ACHN (cell line): ENCODE measurements at places on chromosomes 2 and 18.

- no peak for DNase-seq
Observed at GRCh38 chr18:78688249-78688648, 291.4 kb upstream of the SALL3 start.

DNA sequence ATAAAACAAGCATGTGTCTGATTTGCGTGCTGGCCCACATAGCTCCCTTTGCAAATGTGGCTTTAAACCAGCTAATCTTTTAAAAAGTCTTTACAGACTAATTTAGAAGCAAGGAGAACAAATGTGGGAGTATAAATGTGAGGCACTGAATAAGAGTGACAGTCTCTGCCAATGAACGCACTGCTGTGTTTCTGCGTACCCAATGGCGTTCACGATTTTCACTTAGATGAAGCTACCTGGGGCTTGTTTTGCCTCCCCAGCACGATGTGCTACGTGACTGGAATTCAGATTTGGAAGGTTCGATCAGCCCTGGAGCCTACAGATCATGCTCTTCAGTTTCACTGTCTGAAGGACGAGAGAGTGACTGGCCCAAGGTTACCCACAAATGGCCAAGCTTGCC lies 10.8 kb upstream of the CRACDL start:
- no peak for DNase-seq

DNA sequence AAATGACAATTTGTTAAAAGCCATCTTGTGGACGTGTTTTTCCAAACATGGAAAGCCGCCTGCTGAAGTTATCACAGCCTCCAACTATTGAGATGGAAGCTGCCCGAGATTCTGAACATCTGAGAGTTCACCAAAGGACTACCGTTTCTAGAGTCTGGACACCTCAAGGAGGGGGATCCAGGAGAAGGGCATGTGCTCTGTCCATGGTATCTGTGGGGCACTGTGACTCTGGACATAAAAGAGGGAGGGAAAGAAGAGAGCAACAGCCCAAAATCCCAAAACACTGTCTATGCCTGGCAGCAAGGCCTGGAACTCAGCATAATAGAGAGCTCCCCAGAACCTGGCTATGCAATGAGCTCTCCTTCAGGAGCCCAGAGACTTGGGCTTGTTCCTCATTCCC lies 319.9 kb downstream of the EN1 start:
- DNase-seq, result no peak

- peak; percentile 95 for DNase-seq
Observed at GRCh38 chr2:26018184-26019055, 15.5 kb upstream of the RAB10 start.

GRCh38 chr18:74013955-74014354 lies 133.7 kb downstream of the FBXO15 start:
- DNase-seq, result no peak

DNA sequence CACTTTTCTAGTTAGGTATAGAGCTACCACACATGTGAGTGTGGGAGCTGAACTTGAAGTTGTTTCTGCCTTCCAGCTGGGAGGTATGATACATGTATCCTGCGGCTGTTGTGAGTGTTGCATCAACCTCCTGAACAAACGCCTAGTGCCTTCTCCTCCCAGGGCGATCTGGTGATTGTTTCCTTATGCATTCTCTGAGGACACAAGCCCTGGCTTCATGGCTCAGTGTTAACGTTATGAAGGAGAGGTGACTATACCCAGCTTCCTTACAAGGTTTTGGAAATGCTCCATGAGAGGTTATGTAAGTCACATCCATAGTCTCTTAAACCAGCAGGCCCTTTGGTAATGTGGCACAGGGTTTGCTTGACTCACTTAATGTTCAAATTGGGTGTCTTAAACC lies 64.9 kb downstream of the SPRED2 start:
- DNase-seq, result peak; percentile 39

DNA sequence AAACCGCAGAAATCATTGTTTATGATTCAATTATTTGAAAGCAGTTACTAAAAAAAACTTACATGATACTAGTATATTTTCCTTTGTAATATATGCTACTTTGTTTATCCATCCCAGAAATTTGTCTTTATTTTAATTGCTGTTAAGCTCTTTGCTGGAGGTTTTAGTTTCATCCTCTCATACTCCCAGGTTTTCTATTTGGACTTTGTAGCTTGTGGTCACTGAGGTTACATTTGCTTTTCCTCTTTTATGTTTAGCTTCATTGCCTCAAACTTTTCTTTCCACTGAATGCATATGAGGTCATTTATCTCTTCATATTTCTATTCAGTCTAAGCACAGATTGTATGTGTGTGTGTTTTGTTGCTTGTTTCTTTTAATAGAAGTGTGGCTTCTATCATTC lies 89.9 kb downstream of the ERBB4 start:
- DNase-seq, result peak; percentile 32

DNA sequence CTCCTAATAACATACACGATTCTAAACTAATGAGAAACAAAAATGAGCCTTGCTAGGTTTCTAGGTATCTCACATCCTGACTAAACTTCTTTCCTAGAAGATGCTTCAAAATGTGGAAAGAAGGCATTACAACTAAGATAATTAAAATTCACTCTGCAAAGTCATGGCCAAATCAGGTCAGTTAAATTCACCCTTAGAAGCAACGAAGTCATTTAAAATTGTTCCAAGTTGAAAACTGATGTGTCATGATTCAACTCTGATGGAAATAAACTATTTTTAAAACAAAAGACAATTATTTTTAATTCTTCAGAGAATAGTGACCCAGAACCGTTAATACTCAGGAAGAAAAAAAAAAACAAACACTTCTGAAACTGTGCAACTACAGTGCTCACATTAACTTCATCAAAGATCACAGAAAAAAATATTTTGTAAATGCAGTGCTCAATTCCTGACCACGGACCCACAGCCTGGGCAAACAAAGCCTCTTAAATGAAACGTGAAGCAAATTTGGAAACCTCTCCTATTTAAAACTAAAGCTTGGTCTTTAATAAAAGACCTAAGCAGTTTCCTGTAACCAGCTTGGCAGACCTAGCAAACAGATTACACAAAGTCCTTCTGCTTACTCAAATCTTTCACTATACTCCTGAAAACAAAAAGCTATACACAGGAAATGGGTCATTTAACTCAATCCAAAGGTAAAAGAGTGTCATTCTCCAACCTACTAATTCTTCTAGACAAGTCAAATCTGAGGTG lies 39.0 kb downstream of the CHN1 start:
- no peak for DNase-seq

GRCh38 chr2:1360144-1360543 lies 53.1 kb upstream of the TPO start:
- DNase-seq, result no peak

DNA sequence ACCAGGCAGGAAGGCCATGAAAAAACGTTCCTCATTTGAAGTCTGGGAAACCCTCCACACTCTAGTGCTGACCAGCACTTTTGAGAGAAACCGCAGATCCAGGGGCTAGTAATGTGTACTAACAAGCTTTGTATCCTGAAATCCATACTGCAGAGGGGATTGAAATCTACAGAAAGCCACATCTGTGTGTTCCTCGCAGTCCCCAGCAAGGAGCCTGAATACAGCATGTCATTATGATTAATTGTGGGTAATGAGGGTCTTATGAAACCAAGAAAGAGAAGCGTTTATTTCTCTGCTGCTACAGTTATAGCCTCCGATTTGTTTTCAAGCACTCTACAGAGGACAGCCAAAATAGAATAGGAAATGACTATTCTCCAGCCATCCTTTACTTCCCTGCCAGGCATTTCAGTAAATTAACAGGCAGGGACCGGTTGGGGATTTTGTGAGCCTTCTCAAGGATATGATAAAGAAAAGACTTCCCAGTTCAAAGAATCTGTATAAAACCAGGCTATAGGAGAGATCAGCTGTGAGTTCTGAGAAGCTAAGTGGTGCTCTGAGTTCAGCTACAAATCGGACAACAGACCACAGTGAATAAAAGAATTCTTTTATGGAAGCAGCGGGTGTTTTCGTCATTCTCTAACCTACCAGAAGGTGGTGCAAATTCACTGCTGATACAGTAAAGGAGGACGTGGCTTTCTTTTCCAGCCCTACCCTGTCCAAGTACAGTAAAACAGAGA lies 133.4 kb downstream of the INSIG2 start:
- peak; percentile 75 for DNase-seq

GRCh38 chr18:58051765-58052460 lies 7.9 kb downstream of the NEDD4L start:
- peak; percentile 55 for DNase-seq

GRCh38 chr18:21112543-21113105 lies 1.0 kb upstream of the ROCK1 start:
- DNase-seq, result no peak

GRCh38 chr18:79558933-79559416 lies 120.6 kb upstream of the CTDP1 start:
- no peak for DNase-seq

- no peak for DNase-seq
Observed at GRCh38 chr2:173119069-173119807, 43.6 kb downstream of the MAP3K20 start.
